ENCODE measurements at places on chromosomes 7 and 10.

- no peak for DNase-seq
Observed at GRCh38 chr10:73838008-73838567, 26.7 kb upstream of the NDST2 start.

DNA sequence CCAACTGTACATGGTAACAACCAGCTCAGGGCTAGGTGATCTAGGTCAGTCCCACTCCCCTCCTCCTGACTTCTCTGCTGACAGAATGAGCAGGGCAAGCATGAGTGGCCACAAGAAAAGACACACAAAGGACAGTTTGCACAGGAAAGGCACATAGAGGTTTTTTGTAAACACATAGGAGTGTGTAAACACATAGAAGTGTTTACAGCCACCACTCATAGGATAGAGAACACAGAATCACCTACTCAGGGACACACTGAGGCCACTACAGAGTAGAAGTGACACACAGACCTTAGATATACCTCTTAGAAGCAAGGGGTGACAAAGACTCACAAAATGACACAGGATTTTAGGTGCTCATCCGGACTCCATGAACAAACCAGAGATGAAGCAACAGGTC, 19.0 kb downstream of the NUDCD3 start:
- no peak for DNase-seq

DNA sequence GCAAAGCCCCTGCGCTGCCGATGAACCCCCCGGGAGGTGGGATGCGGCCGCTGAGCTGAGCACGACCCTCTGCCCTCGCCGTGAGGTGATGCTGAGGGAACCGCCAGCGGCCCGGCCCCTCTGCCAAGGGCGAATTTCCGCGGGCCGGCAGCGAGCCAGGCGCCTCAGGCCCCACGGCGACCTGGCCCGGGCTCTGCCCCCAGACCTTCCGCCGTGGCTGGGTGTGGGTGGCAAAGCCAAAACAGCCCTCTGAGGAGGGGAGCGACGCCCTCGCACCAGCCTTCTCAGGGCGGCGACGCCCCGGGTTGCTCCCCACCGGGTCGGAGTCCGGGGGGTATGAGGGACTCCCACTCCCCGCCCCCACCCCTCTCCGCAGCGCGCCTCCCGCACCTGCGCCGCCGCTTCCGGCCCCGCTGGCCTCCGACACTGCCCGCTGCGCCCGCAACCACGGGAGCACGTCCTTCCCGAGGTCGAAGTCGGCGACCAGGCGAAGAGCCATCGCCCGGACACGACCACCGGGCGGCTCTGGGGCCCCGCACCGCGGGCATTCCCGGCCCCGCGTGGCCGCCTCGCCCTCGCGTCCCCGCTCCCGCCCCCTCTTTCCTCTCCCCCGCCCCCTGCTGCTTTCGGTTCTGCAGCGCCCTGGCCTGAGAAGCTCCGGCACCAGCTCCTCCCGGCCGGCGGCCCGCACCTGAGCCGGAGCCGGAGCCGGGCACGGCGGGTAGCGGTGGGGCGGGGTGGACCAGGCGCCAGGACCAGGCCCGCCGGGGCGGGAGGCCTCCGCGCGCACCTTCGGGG, at the start of gene GSAP:
Gene GSAP, minus strand, starts transcription at position 527 of the 798 bp plus-strand sequence. Its CDS starts 28 bp downstream, at position 499.
- DNase-seq = peak; percentile 41

- no peak for DNase-seq
Observed at GRCh38 chr7:57404343-57404966, 45.5 kb upstream of the ZNF716 start.

GRCh38 chr10:103793429-103793828, 61.9 kb downstream of the SH3PXD2A start:
- DNase-seq = no peak

DNA sequence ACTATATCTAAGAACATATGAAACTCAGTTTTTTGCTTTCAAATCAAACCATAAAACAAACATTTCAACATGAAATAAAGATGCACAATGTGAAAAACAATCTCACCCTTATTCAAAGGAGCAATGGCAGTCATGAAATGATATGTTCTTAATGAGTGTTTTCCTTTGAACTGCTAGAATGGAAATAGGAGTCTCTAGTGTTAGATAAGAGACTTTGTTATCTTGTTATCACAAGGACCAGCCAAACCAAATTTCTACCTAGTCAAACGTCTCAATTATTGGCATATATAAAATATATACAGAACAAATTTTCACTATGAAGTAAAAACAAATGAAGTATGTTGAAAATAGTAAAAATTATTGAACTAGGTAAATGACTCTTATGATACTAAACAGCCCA, 1.2 kb downstream of the VPS41 start:
- DNase-seq = no peak

DNA sequence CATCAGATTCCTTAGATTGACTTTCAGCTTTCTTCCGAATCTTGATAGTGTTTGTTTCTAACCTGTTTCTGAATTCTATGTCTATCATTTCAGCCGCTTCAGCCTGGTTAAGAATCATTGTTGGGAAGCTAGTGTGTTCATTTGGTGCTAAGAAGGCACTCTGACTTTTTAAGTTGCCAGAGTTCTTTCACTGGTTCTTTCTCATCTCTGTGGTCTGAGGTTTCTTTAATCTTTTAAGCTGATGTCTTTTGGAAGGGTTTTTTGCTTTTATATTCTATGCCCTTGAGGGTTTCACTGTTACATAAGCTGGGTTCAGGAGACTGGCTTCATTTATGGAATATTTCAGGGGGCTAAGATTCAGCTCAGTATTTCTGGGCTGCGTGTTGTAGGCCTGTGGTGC, 104.5 kb upstream of the PRSS58 start:
- DNase-seq = no peak

DNA sequence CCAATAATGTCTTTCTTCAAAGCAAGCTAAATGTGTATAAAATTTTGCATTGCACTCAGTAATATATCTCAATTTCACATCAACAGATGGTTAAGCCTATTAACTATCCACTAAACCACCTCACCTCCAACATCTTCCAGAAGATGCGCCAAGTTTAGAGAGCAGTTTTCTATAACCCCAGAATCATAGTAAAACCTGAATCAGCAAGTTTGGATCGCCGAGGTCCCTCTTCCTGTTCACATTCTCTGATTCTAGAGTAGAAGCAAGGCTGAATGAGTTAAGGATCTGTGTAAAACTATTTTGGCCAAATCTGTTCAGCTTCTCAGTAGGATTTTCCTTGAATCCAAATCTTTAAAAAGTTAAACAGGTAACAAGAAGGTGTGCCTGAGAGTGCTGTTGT, 1.4 kb upstream of the FAM204A start:
- no peak for DNase-seq

All from 8988T (cell line).